ENCODE measurements at places on chromosomes 12 and 14.

DNA sequence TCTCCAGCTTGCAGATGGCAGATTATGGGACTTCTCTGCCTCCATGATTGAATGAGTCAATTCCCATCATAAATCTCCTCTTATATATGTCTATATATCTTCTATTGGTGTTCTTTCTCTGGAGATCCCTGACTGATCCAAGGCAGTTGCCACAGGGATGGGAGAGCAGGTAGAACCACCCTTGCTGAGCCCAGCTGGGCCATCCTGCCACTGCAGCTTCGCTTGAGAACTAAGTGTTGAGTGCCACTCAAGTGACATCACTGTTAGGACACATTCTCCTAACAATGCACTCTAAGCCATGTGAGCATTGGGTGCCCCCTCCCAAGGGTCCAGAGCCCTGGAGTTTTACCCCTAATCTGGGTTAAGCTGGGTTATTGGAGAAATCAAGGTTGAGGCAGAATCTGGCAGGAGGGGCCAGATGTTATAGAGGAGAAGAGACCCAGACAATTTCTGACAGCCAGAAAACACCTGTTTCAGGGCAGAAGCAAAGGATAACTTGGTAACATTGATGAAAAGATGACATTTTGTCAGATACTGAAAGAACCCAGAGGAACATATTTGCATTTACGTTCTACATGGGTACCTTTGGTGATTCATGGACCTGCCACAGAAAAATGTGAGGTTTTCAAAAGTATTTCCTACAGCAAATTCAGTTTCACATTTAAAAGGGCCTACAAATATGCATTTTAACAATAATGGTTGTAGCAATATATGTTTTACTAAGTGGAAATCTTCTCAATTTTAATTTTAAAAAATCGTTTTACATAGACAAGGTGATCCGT, 57.2 kb upstream of the MAX start:
- no peak for DNase-seq

DNA sequence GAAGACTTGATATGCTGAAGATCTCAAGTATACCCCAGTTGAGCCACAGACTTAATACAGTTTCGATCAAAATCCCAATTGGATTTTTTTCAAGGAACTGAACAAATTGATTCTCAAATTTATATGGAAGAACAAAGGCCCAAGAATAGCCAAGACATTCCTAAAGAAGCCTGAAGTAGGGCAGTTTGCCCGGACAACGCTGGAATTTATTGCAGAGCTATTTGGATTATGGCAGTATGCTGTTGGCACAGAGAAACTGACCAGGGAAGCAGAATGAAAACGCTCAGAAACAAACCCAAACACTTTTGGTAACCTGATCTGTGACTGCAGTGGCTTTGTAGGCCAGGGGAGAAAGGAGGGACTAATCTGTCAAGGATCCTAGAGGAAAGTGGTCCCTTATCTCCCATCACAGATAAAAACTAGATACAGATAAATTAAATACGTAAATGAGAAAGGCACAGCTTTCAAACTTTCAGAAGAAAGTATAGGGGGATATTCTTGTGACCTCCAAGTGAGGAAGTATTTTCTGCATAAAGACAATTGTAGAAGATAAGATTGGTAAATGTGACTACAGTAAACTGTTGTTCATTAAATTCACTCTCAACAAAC, 35.9 kb upstream of the GSC start:
- DNase-seq, result no peak

GRCh38 chr12:24791622-24792021, 157.3 kb downstream of the BCAT1 start:
- DNase-seq, result no peak

- no peak for DNase-seq
These were observed 854.7 kb downstream of the AACS start for GRCh38 chr12:125919856-125920470.

- no peak for DNase-seq
These were observed 41.3 kb downstream of the STK38L start for GRCh38 chr12:27285403-27285802.
